ENCODE measurements at places on chromosomes 16 and 17.

- DNase-seq = no peak
Observed at GRCh38 chr16:50743581-50744225, 1.8 kb downstream of the CYLD start.

GRCh38 chr16:12750554-12750918, 53.2 kb downstream of the CPPED1 start:
- no peak for DNase-seq

DNA sequence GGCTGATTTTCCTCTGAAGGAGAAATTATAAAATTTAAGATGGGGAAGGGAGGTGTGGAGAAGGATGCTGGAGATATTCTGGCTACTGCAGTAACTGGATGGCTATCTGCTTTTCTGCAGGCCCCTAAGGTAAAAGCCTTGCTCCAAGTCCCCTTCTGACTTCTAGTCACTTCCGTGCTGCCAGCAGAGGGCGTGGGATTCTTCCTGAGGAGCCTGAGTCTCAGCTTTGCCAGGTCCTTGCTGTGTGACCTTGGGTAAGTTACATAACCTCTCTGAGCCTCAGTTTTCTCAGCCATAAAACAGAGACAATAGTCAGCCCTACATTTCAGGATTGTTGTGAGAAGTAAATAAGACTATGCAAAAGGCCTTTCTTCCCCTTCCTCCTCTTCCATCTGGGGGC, 24.3 kb upstream of the TMEM220 start:
- peak; percentile 12 for DNase-seq

- DNase-seq = no peak
Observed at GRCh38 chr16:28104404-28104803, 40.9 kb upstream of the GSG1L start.

GRCh38 chr16:3511286-3512180, 10.7 kb downstream of the CLUAP1 start:
- no peak for DNase-seq

DNA sequence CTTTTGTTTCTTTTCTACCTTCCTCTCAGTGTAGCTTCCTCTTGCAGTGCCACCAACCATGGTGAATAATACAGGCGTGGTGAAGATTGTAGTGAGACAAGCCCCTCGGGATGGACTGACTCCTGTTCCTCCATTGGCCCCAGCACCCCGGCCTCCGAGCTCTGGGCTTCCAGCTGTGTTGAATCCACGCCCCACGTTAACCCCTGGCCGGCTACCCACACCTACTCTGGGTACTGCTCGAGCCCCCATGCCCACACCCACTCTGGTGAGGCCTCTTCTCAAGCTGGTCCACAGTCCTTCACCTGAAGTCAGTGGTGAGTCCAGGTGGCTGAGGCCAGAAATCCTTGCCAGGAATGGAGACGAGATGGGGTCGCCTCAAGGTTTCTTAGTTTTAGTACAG, 23.9 kb downstream of the SRCAP start:
- no peak for DNase-seq

DNA sequence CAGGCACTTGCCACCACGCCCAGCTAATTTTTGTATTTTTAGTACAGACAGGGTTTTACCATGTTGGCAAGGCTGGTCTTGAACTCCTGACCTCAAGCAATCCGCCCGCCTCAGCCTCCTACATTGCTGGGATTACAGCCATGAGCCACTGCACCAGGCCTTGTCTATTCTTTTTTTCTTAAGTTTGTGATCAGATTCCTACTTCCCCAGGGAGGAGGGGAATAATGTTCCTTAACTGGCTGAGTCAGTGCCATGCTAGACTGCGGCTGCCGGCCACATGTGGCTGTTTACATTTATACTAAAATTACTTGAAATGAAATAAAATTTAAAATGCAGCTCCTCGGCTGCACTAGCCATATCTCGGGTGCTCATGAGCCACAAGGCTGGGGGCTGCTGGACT, 27.8 kb upstream of the USP36 start:
- no peak for DNase-seq

DNA sequence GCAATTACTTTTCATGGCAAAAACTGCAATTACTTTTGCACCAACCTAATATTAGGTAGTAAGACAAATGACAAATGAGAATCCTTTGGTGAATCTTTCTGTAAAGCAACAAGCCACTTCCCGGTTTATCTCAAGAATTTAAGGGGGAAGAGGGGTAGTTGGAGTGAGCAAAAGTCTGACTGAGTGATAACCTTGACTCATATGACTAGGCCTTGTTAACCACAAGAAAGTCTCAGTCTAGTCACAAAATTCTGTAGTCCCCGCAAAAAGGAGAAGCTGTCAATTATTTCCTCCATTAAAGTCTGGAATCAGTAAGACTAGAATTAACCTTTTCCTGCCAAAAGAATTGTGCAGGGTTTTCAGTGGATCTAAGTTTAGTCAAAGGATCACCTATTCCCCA, 72.2 kb upstream of the GNAO1 start:
- no peak for DNase-seq

GRCh38 chr16:53561101-53561888, 58.3 kb upstream of the AKTIP start:
- DNase-seq = no peak

DNA sequence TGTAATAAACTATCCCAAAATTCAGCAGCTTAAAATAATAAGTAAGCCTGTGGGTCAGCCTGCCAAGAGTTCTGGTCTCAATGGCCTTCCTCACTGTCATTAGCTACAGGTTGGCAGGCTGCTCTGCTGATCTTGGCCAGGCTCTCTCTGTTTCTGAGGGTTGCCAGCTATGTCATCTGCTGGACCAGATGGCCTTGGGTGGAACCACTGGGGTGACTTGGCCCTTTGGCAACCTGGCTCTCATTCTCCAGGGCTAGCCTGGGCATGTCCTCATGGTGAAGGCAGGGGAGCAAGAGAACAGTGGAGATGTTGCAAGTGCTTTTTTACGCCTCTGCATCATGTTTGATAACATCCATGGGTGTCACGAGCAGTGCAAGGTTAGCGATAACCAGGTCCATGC, 13.9 kb downstream of the ITGAM start:
- DNase-seq = no peak

GRCh38 chr17:19317359-19318095, 45.0 kb downstream of the B9D1 start:
- DNase-seq = no peak

DNA sequence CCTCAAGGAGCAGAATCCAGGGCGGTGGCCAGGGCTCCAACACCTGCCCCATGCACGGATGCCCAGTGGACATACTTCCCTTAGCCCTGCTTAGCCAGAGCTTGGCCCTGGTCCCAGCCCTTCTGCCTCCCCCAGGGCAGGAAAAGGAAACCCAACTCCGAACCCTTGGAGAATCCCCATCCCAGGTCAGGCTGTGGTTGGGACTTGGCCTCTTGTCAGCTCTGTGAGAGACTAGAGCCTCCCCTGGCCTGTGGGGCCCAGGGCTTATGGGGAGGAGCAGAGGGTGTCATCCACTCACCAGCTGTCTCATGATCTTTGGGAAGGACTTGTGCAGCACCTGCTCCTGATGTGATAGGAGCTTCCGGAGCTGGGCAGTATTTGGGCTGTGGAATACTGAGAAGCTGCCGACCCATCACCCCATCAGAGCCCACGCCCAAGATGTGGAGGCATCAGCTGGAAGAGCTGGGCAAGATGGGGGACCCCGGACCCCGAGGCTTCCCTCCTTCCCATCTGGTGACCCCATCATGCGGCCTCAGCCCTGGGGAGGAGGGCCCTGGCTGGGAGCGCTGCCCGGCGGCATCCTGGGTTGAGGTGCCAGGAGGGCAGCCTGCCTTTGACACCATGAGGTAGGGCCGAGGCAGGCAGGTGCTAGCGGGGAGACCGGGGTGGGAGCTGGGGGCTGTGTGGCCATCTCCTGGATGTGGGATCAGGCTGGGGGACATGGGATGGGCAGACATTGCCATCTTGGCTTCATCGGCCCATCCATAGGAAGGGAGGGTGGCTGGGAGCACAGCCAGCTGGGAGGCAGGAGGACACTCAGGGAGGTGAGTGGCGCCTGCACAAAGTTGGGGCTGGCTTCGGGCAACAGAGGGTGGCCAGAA, 45.1 kb downstream of the TNFRSF13B start:
- DNase-seq = no peak

DNA sequence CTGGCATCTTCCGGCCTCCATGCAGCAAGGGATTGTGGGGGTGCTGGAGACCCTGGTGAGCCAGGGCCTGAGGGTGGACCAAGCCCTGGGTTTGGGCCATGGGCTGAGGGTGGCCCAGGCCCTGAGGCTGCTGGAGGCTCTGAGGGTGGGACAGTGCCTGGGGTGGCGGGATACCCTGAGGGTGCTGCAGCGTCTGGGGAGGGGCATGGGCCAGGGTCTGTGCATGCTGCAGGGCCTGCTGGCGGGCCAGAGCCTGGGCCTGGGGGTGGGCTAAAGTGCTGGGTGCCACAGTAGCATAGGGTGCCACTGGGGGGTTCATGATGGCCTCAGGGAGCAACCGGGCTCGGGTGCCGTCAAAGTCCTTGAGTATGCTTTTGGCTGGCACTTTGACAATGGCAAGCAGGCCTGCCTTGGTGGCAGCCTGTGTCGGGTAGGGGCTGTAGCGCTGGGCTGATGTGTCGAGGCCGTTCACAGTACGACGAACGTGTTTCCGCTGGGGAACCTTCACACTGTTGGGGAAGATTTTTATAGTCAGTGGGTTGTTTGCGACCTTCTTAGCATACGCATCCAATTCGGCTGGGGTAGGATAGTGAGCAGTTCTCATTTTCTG, 15.6 kb downstream of the TRAF4 start:
- DNase-seq = no peak

- DNase-seq = no peak
Observed at GRCh38 chr16:54437401-54437800, 150.8 kb upstream of the IRX3 start.

- no peak for DNase-seq
Observed at GRCh38 chr17:28345419-28346198, 10.0 kb downstream of the TNFAIP1 start.

- no peak for DNase-seq
Observed at GRCh38 chr16:30895627-30896260, 670 bp upstream of the CTF1 start.

- DNase-seq = peak; percentile 12
Observed at GRCh38 chr16:21101631-21102420, 48.8 kb downstream of the DNAH3 start.

GRCh38 chr17:78600181-78600721, 23.1 kb upstream of the DNAH17 start:
- no peak for DNase-seq

DNA sequence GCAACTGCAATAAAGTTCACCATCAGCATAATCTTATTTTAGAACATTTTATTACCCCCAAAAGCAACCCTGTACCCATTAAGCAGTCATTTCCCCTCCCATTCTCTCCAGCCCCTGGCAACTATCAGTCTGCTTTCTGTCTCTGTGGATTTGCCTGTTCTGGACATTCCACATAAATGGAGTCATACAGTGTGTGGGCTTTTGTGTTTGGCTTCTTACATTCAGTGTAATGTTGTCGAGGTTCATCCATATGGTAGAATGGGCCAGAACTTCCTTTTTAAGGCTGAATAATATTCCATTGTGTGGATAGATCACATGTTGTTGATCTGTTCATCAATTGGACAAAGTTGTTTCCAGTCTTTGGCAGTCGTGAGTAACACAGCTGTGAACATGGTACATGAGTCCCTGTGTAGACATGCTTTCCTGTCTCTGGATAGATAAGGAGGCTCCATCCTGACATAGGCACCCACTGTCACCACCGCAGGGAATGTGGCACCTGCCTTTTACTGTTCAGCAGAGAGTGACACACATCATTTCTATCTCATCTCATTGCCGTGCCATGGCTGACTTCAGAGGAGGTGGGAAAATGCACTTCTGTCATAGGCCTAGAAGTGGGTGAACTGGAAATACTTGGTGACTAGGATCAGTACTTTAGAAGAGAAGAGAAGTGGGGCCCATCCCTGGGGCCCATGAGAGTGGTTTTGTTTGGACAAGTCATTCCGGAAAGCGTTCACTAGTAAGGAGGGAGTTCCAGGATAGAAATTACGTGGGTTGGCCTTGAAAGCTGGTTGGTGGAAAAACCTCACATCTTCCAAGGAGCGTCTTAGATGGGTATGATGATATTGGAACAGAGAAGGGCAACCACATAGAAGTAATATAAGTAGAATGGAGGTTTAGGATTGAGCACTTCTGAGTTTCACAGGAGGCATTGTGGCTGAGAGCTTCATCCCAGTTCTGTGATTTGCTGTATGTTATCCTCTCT, 25.8 kb downstream of the EPN2 start:
- DNase-seq = no peak

- no peak for DNase-seq
Observed at GRCh38 chr17:57121308-57122042, 36.4 kb downstream of the AKAP1 start.

DNA sequence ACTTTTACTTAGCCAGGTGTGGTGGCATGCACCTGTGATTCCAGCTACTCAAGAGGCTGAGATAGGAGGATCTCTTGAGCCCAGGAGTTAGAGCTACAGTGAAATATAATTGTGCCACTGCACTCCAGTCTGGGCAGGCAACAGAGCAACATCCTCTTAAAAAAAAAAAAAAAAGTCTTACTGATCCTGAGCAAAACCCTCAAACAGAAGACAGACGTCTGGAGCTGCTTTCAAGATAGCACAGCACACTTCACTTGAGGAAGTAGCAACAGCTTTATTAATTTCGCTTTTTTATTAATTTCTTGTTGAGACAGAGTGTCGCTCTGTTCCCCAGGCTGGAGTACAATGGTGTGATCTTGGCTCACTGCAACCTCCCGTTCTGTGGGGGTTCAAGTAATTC, 10.2 kb upstream of the GGA2 start:
- DNase-seq = no peak

DNA sequence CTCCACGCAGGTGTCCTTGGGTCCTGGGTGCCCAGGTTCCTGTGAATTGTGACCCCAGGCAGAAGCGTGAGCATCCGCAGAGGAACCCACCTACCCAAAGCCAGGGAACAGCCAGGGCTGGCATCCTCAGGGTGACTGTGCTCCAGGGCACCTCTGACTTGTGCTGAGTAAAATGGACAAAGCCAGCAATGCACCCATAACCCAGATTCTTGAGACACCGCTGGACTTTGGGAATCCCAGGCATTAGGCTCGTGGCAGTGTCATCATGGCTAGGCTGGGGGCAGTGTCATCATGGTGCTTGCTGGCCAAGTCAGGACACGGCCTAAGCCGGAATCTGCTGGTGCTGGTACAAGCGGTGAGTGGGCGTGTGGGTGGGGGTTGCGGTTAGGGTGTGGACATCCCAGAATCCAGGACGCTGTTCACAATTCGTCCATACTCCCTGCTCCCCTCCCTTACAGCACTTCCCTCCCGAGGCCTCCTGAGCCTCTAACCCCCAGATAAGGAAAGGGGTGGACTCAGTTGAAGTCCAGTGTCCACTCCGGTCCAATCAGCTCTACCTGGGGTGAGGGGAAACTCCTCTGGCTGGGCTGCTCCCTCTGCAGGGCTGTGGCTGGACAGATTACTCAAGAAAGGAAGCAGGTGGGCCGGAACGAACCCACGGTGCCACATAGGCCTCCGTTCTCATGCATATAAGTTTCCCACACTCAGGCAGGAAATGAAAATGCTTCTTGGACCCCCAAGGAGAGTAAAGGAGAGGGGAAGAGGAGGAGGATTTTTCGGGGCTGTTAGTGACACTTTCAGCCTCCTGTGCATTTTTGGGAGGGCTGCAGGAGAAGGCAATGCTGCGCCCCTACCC, 138.9 kb downstream of the SEC14L1 start:
- DNase-seq = no peak
